ENCODE measurements at places on chromosomes 3 and 15.

- no peak overlapping the region for H3K27ac ChIP-seq
- H3K4me3 ChIP-seq: no peak overlapping the region
- H3K27me3 ChIP-seq: no peaks in the 10 kb centered on the region
- no peaks in the 10 kb centered on the region for H3K36me3 ChIP-seq
- H3K4me1 ChIP-seq: no peaks in the 10 kb centered on the region
These were observed 28.4 kb downstream of the OXSM start for GRCh38 chr3:25818335-25818734.

GRCh38 chr3:117191245-117191644 lies 481.7 kb downstream of the TUSC7 start:
- H3K4me1 ChIP-seq: no peaks in the 10 kb centered on the region
- DNase-seq: no peak
- H3K27ac ChIP-seq: no peak overlapping the region

- H3K27ac ChIP-seq: no peak overlapping the region
- no peak overlapping the region for H3K4me3 ChIP-seq
- peaks cover 19% of the 10 kb centered on the region for H3K36me3 ChIP-seq
- no peak for DNase-seq
- H3K27me3 ChIP-seq: no peaks in the 10 kb centered on the region
- H3K4me1 ChIP-seq: no peaks in the 10 kb centered on the region
These were observed 35.8 kb upstream of the BCL2L10 start for GRCh38 chr15:52148403-52148802.

DNA sequence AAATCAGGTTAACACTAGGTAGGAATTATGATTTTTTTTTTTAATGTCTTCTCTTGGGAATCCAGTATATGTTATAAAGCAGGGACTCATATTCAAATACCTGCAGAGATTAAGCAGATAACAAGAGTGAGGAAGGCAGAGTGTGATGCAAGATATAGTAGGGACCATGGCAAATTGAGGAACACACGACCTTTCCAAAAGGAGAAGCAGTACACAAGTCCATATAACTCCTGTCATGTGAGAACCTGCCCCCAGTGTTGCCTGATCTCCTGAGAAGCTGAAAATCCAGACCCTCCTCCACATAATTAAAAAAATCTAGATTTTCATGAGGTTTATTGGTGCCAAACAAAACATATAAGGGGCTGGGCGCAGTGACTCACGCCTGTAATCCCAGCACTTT lies 3.6 kb downstream of the RFC4 start:
- no peak for DNase-seq
- H3K27me3 ChIP-seq: no peaks in the 10 kb centered on the region
- no peak overlapping the region for H3K27ac ChIP-seq
- H3K4me1 ChIP-seq: peaks cover 7% of the 10 kb centered on the region
- H3K36me3 ChIP-seq: peaks cover 46% of the 10 kb centered on the region

All from common myeloid progenitor, CD34-positive (primary cell).